Gastroesophageal sphincter (tissue), 4 donors: ENCODE measurements at places on chromosomes 5 and 9.

- peak; percentile 72 for ATAC-seq
These were observed 718 bp upstream of the DENND4C start for GRCh38 chr9:19229595-19230354.

GRCh38 chr9:134641990-134642384, 384 bp downstream of the COL5A1 start:
- ATAC-seq = no peak

DNA sequence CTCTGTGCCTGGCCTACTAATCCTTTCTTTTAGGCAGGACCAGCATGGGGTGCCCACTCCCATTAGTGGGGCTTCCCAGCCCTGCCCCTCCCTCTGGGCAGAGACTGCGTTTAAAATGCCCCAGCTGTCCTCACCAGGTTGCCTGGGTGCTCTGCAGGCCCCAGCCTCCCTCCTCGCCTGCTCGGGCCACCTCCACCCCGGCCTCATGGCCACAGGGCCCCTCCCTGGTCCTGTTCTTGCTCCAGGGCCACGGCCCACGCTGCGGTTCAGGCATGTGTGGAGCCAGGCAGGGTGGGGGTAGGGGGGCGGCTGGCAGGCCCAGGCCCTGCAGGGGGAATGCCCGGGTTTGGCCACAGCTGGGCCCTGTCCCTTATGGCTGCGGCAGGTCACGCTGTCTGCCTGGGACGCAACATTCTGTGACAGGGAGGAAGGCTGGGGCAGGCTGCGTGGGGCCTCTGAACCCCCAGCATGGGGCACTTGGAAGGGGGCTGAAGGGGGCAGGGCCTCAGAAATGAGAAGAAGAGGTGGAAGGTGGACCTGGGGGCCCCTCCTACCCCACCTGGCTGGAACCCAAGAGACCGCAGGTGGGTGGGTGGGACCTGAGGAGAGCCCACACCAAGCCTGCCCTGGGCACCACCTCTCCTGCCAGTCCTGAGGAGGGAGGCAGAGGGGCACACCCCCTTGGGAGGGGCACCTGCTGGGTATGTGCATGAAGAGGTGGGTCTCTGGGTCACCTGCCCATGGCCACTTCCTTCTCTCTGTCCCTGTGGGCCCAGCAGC, at the start of gene LCN12:
LCN12 (plus strand) TSS at position 733 of the 780 bp plus-strand sequence. CDS start 55 bp downstream, outside the sequence.
- no peak for ATAC-seq

DNA sequence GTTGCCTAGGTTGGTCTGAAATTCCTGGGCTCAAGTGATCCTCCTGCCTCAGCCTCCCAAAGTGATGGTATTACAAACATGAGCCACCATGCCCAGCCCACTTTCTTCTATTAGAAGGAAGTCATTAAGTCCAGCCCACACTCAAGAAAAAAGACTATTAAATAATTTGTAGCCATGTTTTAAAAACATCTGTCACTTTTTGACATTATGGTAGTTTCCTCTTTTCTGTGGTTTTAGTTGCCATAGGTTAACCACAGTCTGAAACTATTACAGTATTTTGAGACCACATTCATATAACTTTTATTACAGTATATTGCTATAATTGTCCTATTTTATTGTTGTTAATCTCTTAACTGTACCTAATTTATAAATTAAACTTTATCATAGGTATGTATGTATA, 31.9 kb upstream of the C5orf24 start:
- no peak for ATAC-seq

DNA sequence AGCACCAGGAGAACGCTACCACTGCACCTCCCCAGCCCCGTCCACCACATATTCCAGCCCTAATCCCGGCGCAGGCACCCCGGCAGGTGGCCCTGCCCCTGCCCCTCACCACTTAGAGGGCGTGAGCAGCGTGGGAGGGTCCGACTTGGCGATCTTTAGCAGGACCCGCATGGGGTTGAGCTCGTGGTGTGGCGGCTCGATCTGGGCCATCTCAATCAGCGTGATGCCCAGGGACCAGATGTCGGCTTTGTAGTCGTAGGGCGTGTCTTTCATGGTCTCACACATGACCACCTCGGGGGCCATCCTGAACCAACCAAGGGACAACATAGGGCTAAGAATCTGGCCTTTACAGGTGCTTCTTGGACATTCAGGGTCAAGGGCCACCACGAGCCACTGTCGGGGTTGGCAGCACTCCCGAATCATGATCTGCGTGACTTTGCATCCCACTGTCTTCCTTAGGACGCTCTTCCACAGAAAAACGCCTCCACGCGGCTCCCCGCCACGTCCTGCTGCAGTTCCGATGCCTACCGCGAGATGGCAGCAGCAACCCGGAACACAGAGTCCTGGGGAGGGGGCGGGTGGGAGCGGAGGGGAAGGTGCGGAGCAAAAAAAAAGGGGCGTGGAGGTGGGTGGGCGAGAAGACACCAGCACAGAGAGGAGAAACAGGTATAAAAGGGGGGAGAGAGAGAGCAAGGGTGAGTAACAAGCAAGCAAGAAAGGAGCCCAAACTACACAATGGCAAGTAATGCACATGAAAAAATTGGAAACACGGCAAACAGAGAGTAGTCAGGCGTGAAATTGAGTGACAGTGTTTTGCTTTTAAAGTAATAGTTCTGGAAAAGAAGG, 81.3 kb downstream of the STK10 start:
- no peak for ATAC-seq
